Activated CD8-positive, alpha-beta memory T cell treated with anti-CD3 and anti-CD28 coated beads, Interleukin-2, amount 50 U/mL, for 4 hours (primary cell): ENCODE measurements at places on chromosomes 11 and 22.
A peak's percentile ranks its signal among the peaks of the same experiment; 100 is the strongest.

DNA sequence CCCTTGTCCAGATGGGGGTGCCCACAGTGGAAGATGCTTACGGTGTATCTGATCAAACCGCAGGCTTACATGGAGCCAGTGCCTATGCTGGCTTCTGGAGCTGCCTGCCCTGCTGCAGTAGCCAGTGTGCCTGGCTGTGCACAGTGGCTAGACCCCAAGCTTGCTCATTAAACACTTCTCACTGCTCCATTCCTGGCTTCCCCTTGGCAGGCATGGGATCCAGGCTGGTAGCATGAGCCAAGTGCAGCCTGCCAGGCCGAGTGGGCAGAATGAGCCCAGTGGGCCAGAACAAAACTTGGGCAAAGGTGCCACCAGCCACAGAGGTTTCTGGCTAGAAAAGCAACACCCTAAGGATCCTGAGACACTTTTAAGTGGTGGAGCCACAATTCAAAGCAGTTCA is 55.4 kb upstream of the B3GNT6 start:
- no peak for DNase-seq

- no peak for DNase-seq
These were observed 20.5 kb upstream of the PARVB start for GRCh38 chr22:44003405-44004103.

- no peak for DNase-seq
These were observed 328.3 kb downstream of the TBC1D22A start for GRCh38 chr22:47090591-47091245.

DNA sequence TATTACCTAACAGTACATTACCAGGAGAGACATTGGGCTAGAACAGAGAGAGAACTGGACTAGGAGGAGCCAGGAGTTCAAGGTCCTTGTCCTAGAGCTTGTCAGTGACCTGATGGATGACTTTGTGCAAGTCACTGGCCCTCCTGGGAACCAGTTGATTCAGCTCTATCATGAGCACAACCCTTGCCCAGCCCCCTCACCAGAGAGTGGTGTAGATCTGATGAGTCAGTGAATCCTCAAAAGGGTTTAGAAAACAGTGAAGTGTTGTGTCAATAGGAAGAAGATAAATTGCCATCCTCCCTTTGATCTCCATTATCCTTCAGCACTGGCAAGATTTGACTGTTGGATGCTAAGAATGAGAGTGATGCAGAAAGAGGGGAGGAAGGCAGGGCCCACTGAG is 24.3 kb downstream of the NEU3 start:
- DNase-seq: no peak

GRCh38 chr22:43829904-43830851 is 18.1 kb upstream of the EFCAB6 start:
- DNase-seq: no peak

DNA sequence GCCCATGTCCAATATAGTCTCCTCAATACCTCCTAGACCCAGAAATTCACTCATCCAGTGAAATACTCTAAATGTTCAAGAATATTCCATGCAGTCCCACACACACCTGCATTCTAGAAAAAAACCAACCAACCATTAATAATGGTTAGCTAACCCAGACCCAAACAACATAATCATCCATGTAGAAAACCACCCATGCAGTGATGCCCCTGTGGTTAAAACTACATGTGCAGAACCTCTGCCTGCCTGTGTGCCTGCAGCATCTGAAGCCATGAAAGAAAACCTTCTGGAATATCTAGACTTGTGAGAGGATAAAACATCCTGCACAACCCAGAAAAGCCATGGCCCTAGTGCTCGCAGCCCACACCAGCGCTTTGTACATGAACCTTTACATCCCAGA is 47.8 kb downstream of the SLC22A12 start:
- no peak for DNase-seq

DNA sequence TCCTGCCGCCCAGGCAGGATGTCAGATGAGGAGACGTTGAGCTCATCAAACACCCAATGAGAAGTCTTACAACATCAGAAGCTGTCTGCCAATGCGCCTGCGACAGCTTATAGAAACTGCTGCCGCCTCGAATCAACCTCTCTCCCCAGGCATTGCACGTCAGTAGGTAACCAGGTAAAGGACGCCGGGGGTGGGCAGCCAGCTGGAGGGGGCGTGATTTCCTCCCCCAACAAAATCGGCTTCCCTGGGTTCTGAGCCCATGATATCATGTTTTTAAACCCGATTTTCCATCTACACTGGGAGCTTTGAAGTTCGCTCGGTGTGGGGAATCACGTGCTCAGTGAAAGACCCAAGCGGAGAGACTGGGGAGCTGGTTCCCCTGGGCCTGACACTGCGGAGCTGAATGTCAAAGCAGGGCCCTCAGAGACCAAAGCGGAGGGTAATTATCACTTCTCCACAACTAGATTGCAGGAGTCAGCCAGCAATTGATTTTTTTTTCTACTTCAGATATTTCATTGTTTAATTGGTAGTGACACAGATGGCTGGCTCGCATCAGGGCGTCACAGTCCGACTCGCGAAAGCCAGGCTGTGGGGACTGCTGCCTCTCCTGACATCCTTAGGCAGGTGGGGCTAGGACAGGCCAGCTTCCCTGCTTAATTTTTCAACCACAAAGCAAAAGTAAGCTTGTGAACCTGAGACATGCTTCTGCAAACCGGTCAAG is 15.4 kb downstream of the FAM83F start:
- DNase-seq: peak; percentile 45
